ENCODE measurements at places on chromosomes 4 and X.

DNA sequence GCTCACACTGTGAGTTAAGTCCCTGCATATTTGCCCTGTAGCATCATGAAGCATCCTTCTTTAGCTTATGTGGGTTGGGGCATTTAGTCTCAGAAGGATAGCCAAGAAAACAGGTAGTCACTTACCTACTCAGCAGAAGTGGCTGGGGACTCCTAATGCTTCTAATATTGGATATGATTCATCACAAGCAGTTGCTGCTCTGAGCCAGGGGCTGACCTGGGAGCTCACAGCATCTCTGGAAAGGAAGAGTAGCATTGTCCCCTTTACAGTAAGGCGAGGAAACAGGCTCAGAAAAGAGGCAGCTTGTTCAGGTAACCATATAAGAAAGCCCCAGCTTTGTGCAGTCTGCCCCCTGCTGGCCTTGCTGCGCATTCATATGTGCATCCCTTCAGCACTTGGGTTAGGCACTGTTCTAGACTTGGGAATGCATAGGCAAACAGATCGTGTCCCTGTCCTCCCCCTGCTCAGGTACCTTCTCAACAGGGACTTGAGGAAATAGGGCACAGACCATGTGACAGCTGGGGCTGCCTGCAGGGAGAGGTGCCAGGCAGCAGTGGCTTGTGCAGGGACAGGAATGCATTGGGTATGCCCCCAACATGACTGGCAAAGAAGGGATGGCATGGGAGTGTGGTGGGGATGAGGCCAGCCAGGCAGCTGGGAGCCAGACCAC lies 35.7 kb upstream of the TBC1D14 start:
- no peak for DNase-seq

DNA sequence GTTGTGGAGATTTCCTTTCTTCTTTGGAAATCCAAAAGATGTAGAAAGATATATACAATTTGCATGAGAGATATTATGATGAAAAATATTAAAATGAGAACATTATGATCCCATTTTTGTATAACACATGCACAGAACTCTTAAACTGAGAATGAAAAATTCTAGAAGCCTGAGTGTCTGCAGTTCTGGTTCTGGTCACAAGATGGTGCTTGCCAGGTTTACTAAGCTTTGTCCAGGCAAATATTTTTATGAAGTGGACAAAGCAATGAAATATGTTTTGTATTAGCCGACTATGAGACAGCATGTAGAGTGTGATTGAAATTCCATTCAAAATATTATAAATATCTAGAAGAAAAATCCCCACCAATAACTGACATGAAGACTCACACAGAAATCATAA lies 2.2 kb downstream of the PWWP3B start:
- no peak for DNase-seq

DNA sequence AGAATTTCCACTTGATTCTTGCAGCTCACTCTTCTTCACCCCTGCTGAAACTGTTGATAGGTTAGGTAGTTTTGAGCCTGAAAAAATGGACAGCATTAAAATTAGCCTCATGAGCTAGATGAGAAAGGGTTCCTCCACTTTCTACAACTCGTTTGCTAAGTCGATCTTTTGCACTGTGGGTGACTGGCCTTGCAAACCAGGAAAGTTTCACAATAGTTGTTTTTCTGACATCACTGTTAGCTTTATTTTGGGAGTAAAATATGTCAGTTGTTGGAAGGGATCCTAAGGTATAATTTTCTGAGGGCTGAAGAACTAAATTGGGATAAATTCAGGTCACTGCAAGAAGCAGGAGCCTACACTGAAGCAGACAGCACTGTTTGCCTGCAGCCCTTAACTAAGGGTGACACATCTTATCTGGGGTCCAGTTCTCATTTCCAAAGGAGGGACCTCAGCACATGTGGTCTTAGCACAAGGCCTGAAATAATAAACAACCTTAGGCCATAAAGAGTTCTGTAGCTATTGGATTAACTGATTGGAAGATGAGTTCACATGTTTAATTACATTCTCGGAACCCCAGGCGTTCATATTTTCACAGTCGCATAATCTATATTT lies 29.1 kb downstream of the ANAPC4 start:
- DNase-seq: no peak

DNA sequence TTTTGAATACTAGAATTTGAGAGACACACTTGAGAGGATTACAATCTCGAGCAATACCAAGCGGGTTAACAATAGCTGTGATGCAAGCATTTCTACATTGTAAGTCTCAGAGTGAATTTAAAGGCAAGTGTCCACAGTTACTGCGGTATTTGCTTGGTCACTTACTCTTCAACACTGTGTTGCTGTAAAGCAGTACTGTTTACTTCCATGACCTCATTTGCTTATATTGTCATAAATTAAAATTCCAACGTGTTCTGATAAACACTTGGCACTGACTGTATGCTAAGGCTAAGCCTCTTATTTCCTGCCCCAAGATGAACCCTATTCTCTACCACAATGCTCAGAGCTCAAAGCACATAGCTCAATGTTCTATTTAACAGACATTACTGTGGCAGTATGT lies 11.1 kb downstream of the EXOC1L start:
- no peak for DNase-seq

- DNase-seq: peak; percentile 80
Measured at GRCh38 chr4:125951261-125951887, 636.6 kb downstream of the FAT4 start.

DNA sequence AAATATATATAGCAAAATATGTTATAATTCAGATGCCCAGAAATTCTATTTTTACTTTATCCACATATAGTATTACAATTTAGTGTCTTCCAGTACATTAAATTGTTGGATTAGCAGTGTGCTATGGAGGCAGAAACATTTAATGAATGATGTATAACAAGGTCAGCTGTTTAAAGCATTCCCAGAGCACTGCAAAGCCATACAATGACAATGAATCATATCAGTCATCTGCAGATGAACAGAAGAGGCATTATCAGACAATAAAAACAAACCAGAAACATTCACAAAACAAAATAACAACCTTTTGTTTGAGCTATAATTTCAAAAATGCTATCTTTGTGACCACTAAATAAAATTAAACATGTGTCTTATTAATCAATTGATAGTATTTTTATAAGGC lies 524.2 kb downstream of the FAT4 start:
- no peak for DNase-seq

DNA sequence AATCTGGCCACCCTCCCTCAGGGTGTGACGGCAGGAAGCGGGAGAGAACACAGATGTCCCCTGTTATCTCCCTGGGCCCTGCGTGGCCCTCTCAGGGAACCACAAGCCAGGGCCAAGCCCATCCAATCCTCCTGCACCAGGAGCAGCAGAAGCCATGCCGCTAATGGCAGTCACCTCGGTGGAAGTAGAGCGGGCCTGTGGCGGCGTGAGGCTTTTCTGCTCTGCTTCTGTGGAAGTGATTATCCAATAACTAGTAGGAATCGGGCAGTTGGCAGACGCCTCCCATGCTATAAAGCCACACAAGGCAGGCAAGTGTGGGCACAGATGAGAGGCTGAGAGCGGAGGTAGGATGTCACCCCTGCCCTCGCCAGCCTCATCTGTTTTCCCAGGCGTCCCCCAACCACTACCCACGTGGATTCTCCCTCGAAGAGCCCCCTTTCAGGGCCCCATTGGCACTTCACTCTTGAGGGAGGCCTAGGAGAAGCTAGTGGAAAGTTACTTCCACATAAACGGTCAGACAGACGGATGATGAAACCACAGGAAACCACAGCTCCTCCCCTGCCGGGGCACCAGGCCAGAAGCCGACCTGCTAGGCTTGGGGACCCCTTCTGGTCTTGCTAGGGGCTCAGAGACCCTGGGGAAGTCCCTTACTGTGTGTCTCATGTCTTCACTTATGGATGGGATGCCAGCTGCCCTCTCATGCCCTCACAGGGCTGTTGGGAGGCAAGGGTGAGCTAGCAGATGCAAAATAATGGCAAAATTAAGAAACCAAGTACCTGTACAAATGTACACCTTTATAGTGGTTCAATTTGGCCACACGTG lies 18.8 kb upstream of the TMSB4X start:
- no peak for DNase-seq

DNA sequence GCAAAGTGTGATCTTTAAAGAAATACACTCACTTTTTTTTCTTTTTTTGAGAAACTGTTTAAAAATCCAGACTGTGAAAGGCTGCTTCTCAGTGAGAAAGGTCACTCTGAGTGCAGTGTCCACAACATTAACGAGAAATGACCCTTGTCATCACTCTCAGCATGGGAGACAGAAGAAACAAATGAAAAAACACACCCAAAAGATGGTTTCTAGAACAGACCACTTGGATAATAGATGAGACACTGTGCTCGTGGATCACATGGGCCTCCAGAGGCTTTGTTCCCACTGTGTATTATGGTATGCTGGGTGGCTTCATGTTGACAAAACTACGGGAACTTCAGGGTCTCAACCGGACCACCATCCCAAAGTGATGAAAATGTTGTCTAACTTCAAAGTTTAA lies 64.9 kb downstream of the NEUROG2 start:
- no peak for DNase-seq

GRCh38 chrX:3520982-3521381 lies 174.5 kb upstream of the MXRA5 start:
- DNase-seq: no peak

GRCh38 chr4:82988323-82988832 lies 22.2 kb downstream of the LIN54 start:
- peak; percentile 89 for DNase-seq

GRCh38 chr4:180219080-180219479 lies 2024.1 kb upstream of the TENM3 start:
- DNase-seq: no peak

- no peak for DNase-seq
Measured at GRCh38 chrX:53186351-53186750, 38.7 kb downstream of the KDM5C start.

DNA sequence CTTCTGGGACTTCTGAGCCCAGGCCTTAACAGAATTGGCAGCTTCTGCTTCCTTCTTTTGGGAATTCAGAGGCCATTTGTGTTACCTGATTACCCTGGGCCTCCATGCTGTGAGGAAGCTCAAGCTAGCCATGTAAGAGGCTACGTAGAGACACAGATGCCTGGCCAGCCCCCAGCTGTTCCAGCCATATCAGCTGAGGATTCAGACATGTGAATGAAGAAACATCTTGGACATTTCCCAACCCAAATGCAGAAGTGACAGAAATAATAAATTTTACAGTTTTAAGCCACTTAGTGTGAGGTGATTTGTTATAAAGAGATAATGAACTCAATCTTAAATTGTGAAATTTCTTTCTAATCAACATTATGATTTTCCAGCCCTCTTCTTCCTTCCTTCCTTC lies 18.7 kb upstream of the ZNF827 start:
- no peak for DNase-seq

GRCh38 chr4:113024388-113024787 lies 25.1 kb upstream of the ANK2 start:
- no peak for DNase-seq

DNA sequence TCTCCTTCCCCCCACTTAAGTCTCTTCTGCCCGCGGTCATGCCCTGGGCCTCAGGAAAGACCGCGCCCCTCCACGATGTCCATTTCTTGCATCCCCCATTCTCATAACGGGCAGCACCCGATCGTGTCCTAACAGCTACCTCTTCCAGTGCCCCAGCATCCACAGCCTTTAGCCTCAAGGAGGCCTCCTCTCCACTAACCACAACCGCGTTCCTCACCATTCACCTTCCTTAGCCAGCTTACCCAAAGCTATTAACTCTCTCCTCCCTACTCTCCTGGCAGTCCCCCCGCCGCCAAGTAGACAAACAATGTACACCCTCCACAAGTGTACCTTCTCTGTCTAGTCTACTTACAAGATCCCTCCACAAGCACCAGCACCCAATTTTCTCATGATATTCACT lies 58.6 kb upstream of the PAGE5 start:
- DNase-seq: no peak

- DNase-seq: no peak
Measured at GRCh38 chr4:242121-242848, 63.0 kb downstream of the ZNF732 start.

DNA sequence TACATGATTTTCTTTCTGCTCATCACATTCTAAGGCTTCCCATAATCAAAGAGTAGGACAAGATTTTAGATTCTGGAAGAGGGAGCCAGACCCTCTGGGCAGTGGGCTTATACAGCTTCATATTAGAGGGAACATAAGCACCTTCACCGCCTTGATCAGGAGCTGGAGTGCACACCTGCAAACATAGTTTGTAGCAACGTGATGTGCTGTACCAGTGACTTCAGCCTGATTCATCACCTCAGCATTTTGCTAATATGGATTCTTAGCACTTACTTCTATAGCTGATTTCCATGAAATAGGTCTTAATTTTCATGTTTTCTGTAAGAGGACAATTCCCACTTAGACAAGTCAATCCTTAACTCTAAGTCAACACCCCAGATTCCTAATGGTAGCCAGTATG lies 36.7 kb downstream of the PCDH18 start:
- no peak for DNase-seq

DNA sequence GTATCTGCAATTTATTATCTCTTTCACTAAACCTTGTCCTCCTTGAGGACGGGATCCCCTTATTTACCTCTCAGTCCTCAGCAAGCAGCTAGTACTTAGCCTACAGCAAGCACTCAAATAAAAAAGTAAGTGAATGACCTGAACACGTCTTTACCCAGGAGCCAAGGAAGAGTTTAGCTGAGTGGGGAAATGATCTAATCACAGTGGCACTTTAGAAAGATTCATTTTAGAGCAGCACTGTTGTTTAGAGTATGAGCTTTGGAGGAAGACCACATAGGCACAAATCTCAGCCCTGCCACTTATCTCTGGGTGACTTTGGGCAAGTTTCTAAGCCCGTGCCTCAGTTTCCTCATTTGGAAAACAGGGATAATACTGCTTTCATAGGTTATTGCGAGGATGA lies 2.7 kb downstream of the FAM120C start:
- no peak for DNase-seq

DNA sequence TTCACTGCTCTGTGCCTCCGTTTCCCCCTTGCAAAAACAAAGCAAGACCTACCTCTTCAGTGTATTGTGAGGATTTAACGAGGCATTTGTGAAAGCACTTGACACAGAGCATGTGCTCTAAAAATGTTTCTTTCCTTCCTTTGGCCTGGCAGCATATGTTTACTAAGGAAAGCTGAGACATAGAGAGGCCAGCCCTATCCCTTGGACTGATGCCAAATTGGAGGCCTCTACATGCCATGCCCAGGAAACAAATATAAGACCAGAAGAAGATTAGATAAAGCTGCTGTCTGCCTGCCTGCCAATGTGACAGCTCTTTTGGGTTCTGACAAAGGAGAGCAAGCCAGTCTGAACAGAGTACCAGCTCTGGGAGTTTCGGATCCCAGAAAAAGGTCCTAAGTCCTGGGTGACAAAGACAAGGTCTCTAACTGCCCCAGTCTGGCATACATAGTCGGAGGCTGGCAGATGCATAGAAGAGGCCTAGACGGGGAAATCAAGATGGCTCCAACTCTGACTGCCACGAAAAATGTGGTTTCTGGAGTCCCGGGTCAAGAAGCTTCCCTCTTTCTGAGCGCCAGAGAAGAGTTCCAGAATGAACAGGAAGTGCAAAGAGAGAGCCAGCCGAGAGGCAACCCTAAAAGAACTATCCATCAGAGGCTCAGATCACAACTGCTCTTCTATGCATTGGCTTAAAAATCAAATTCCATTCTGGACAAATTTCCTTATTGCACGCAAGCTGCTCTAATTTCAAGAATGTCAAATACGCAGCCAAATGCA lies 25.8 kb downstream of the OTUD6A start:
- DNase-seq: peak; percentile 9
